ENCODE measurements at places on chromosomes 5 and 9. TPM values are rescaled to one million over a fixed set of nuclear protein-coding genes. Genes with fewer than 3 reads are reported as not detected.

RNF183 gene
- polyA plus RNA-seq, result 0.24 TPM

SPINK5 gene
- polyA plus RNA-seq, result 0.24 TPM

HAND1 gene
- 1.4 TPM for polyA plus RNA-seq

SAP30L gene
- polyA plus RNA-seq, result 65.1 TPM

PCDHGA7 gene
- polyA plus RNA-seq, result 1.4 TPM

SPRY4 gene
- 17.8 TPM for polyA plus RNA-seq

CCNO gene
- not detected for polyA plus RNA-seq

RNF14 gene
- 21.6 TPM for polyA plus RNA-seq

DIRAS2 gene
- polyA plus RNA-seq, result 1.2 TPM

GALNT12 gene
- polyA plus RNA-seq, result 7.2 TPM

DND1 gene
- polyA plus RNA-seq, result 0.18 TPM

PCDHGA3 gene
- polyA plus RNA-seq, result 0.80 TPM

PCDHGB1 gene
- polyA plus RNA-seq, result 0.88 TPM

PCDHA9 gene
- polyA plus RNA-seq, result not detected

SLC34A1 gene
- polyA plus RNA-seq, result not detected

RNF224 gene
- polyA plus RNA-seq, result not detected

SPINK1 gene
- polyA plus RNA-seq, result 4.3 TPM

PCDHGC5 gene
- 0.33 TPM for polyA plus RNA-seq

ZDHHC11B gene
- polyA plus RNA-seq, result 5.2 TPM

ANKH gene
- 15.2 TPM for polyA plus RNA-seq

SLC6A3 gene
- not detected for polyA plus RNA-seq

PCDHA1 gene
- 0.08 TPM for polyA plus RNA-seq

ZNF608 gene
- polyA plus RNA-seq, result 14.4 TPM

CWC27 gene
- 13.9 TPM for polyA plus RNA-seq

FAM53C gene
- 15.9 TPM for polyA plus RNA-seq

GPRIN1 gene
- 2.2 TPM for polyA plus RNA-seq

TMEM174 gene
- polyA plus RNA-seq, result not detected

TENT4A gene
- 9.9 TPM for polyA plus RNA-seq
